ENCODE measurements at places on chromosomes 7 and 10.

DNA sequence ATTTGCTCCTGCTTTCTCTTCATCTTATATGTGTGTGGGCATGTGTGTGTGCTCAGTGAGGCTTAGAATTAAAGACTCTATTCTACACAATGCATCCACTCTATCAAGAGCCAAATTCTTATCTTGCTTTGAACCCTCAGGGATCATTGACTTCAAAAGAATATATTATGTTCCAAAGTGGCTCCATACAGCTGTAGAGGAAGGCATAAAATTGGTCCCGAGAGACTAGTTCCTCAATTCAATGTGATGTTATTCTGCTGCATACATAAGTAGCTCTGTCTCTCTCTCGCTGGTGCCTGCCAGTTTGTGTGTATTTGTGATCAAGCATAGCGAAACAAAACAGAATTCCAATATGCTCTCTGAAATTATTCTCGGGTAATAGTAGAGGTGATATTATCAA is 997.9 kb upstream of the POT1 start:
- no peak for DNase-seq

GRCh38 chr7:17206349-17206905 is 92.0 kb upstream of the AHR start:
- no peak for DNase-seq

GRCh38 chr10:4046030-4046429 is 261.0 kb upstream of the KLF6 start:
- no peak for DNase-seq

DNA sequence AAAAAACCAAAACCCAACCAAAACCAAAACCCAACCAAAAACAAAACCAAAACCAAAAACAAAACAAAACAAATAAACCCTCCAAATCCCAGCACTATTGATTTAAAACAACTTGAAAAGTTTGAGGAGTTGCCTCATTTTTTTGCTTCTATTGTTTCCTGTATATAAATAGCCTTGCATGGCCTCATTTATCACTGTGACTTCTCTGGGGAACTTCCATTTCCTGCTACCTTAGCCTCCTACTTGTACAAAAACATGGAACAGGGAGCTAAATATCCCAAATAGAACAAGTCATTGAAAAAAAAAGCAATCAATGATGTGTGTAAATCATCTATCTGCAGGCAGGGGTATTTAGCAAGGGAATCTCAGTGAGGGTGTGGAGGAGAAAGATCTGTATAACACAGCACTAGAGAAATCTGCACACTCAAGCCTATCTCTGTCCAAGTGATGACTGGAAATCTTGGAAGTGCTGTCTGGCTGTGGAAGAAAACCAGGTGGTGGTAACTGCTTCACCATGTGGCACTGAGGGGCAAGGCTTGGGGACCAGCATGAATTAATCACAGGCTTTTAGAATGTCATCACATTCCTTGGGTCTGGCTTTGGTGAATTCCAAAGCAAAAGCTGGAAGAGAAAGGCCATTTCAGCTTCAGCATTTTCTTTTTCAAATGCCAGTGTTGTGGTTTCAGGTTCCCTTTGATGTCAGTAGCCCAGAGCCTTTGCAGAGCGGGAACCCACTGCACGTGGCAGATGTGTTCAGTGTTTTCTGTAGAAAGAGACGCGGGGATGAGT is 349.5 kb upstream of the ZNF32 start:
- no peak for DNase-seq

DNA sequence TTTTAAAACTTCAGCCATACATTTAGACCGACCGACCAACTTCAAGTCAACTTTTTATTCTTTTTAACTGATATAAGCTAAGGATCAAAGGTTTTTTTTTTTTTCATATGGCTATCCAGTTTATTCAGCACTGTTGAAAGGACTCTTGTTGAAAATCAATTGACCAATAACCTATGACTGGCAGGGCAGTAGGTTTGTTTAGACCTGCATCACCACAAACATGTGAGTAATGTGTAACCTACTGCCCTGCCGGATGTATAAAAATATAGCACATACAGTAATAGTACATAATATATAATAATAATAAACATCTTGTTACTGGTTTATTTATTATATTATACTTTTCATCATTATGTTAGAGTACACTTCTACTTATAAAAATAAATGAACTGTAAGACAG is 434.6 kb upstream of the SEMA3A start:
- DNase-seq: no peak

Measured in cortex of kidney (tissue), 1 donor.